Epithelial cell of esophagus (primary cell): ENCODE measurements at places on chromosomes 1 and 21.

GRCh38 chr1:176558561-176558960, 95.6 kb downstream of the PAPPA2 start:
- DNase-seq, result no peak

GRCh38 chr1:98021126-98021525, 100.3 kb upstream of the DPYD start:
- DNase-seq, result no peak

- DNase-seq, result no peak
Observed at GRCh38 chr1:1460540-1461130, 10.9 kb upstream of the ATAD3B start.

DNA sequence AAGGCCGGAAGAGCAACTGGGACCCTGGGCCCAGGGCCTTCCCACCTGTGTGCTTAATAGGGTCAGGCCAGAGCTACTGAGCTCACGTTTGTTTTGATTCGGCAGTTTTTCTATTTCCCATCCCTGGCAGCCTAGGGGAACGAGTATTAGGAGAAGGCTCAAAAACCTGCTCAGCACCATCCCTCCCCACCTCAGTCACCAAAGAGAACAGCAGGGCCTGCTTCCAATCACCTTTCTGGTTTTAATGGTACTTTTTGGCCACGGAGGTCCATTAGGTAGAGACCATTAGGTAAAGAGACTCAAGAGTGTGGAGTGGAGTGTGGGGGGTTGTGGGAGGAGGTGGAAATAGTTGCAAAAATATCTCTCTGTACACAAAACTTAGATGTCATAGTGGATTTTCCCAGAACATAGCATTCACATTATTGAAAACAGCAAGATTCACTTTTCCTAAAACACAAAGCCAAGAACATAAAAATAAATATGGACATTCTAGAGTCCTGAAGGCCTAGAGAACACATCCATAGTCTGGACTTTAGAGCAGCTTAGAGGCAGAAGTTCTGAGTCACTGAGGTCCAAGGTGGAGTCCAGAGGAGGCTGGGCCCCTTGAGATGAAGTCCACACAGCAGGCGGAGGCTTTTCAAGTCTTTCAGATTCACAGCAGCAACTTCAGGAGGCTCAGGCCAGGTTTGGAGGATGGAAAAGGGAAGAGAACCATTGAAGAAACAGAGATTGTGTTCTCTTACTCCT, 19.5 kb downstream of the NUAK2 start:
- DNase-seq, result no peak

GRCh38 chr1:185517808-185518419, 200.9 kb upstream of the IVNS1ABP start:
- no peak for DNase-seq

DNA sequence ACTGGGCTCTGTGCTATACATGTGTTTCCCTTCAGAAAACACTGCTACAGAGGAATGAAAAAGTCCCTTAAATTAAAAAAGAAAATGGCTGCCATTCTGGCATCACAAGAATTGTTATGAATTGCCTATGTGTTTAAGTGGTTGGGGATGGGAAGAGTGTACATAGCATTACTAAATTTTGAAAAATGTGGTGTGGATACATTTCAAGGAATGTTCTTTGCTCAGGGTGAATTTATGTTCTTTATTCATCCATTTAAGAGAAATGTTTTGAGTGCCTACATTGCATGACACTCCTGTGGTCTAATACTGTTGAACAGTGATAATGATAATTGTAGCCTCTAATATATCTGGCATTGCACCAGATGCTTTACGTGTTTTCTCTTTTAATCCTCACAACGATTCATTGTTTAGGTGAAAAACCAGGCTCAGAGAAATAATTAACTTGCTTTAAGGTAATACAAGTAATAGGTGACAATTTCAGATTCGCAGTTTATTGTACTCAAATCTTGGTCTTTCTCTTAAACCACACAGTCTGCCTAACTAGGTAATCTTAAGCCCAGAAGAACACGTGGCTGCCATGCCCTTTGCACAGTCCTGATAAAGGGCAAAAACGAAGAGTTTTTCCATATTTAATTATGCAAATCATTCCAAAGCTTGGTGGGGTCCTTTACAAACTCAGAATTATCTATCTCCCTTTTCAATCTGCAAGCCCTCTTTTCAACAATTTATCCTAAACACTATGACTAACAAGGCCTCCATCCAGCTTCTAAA, 31.5 kb downstream of the DPT start:
- DNase-seq, result no peak

- peak; percentile 71 for DNase-seq
Observed at GRCh38 chr1:226512076-226512728, 36.4 kb upstream of the STUM start.

- no peak for DNase-seq
Observed at GRCh38 chr1:178864326-178864725, 6.6 kb downstream of the ANGPTL1 start.

- no peak for DNase-seq
Observed at GRCh38 chr1:92495392-92496063, 8.8 kb upstream of the GFI1 start.

DNA sequence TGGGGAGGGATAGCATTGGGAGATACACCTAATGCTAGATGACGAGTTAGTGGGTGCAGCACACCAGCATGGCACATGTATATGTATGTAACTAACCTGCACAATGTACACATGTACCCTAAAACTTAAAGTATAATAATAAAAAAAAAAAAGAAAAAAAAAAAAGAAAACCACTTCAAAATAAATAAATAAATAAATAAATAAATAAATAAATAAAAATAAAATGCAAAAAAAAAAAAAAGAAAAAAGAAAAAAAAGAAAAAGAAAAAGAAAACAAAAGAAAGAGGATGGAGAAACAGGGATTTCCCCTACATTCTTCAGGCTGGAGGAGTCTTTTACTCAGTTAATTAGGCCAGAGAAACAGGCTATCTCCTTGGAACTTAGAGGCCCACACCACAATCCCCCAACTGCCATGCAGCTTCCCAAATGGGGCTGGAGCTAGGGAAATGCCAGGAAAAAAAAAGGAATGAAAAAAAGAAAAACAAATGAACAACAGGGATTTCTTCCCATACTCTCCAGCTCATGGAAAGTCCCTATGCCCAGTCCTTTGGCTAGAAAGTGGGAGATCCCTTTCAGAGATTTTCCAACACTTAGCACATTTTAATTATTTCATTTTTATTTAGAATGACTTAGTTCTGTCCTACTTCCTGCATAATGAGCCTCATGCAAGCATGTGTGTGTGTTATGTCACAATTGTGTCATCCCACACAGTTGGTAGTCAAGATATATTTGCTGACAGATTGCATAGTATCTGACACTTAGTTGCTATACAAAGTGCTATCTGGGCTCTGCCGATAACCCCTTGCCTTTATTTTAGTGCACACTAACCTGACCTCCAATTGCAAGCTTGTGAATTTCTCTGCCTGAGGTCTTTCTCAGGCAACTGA, 486.4 kb downstream of the PLPP3 start:
- DNase-seq, result no peak

DNA sequence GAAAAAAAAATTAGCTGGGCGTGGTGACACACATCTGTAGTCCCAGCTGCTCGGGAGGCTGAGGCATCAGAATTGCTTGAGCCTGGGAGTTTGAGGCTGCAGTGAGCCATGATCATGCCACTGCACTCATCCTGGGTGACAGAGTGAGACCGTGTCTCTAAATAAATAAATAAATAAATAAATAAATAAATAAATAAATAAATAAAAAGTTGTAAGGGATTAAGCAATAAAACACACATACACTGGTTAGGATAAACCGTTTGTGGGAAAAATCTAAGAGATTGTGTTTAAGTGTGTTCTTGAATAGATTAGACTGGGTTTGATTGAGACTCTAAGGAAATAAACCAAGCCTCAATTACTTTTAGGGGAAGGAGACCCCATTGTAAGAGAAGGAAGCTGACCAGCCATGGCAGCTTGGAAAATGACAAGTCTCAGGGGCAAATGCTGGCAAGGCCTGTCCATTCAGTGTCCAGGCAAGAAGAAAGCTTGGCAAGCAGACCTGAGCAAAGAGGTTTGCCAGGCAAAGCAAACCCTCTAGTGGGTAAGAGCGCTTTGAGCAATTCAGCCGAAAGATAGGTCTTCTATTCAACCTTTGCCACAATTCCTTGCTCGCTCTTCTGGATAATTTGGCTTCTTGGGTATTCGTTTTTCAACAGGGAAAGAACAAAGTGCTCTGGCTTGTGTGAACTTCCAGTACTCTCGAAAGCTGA, 106.9 kb upstream of the SERBP1 start:
- no peak for DNase-seq

GRCh38 chr21:38716942-38717341, 88.8 kb upstream of the ETS2 start:
- peak; percentile 46 for DNase-seq
